ENCODE measurements at places on chromosomes 6 and 20.
A peak's percentile ranks its signal among the peaks of the same experiment; 100 is the strongest.

DNA sequence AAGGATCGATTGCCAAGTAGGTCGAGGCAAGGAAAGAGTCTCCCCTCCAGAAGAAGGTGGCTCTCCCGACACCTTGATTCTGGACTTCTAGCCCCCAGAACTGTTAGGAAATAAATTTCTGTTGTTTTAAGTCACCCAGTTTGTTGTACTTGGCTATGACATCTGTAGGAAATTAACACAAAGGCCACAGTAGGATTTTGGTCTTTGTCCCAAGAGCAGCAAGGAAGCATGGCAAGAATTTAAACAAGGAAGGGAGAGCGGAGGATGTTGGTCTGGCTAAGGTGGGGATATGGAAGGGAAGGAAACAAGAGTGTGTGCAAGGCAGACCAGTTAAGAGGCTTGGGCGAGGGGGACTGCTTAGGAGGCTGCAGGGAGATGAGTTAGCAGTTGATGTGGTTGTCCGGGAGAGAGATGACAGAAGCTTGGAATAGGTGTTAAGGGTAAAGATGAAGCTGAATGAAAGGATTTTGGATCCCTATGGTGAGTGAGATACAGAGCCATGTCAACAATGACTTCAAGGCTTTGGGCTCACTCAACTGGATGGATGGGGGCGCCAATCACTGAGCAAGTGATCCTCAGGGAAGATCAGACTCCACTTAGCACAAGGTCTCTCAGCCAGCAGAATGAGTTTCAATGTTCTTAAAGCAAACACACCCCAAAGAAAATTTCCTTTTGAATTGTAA is 140.5 kb upstream of the ZNF217 start:
- DNase-seq, result no peak

DNA sequence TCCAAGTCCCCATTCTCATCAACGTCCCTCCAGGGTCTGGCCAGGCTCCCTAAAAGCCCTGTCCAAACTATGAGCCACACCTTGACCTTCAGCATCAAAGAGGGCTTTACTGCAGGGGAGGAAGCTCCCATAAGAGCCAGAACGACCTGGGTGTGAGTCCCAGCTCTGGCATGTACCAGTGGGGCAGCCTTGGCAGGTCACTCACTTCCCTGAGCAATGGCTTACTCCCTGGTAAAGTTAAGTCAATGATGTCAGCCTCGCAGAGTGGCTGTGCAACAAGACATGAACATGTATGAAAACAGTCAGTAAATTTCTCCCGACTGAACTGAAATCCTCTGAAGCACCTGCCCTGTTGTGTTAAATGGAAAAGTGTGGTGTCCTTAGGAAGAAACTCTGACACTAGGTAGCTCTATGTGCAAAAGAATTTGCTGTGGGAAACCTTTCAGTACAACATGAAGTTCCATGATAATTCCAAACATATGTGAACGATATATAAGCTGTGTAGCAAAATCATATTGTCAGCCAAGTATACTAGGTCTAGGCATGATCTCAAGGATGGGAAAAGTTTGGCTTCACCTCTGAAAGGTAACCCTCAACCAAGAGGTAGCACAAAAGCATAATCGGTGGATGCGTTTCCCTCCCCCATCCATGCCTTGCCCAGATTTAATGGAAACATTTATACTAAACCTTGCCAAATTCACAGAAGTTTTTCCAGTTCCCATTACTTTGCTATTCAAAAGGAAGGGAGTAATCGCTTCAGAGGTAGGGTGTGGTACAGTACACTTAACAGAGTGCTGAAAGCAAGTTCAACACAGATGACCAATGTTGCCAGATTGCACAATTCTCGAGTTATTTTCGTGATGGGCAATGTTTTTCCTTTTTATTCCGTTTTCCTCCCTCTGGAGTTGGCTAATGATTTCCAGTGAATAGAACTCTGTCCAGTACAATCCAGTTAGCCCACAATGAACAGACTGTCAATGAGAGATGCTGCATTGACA is 49.0 kb upstream of the RANBP9 start:
- no peak for DNase-seq

DNA sequence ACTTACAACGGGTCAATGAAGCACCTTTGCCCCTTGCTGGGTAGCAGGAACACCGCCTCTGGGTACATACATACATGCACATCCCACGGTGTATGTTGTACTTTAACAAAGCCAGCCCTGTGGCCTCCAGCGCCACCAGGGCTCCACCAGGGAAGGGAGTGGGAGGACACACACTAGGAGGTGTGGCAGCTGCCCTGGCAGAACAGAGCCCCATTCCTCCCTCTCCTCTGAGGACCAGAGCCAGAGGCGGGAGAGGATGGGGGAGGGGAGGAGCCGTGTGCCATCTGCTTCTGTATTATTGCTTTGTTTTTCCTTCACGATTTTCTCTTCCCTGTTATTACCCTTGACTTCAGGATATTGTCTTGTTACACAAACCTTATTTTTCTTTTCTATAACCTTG is 105.8 kb upstream of the TRAF3IP2 start:
- no peak for DNase-seq

DNA sequence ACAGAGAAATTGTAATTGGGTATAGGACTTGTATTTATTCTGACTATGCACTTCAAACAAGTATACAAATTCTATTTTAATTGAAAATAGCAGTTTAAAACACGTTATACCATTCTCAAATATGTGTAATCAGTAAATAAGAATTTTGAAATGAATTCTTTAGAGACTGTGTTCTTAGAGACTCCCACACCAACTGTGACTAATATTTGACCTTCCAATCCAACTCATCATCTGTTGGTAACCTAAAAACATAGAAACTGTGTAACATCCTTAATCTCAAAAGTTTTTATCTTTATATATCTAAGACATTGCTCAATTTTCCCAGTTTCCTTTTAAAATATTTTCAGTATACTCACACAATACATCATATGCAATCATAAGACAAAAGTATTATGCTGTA is 83.9 kb downstream of the KHDRBS2 start:
- DNase-seq, result no peak

DNA sequence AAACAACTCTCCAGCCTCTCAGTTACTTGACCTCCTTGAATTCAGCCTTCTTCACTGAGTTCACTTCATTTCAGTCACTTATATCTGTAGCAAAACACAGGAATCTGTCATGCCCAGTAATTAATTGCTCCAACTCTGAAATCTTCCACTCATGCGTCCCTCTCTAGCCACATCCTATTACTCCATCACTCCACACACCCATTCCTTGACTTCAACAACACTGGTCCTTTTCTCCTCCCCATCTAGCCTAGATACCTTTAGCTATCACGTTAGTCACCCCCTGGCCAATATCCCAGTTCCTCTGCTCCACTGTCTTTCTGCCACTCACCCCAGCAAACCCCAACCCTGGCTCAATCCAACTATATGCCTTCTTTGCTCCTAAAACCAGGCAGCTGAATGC is 7.7 kb downstream of the ZHX3 start:
- DNase-seq, result no peak

DNA sequence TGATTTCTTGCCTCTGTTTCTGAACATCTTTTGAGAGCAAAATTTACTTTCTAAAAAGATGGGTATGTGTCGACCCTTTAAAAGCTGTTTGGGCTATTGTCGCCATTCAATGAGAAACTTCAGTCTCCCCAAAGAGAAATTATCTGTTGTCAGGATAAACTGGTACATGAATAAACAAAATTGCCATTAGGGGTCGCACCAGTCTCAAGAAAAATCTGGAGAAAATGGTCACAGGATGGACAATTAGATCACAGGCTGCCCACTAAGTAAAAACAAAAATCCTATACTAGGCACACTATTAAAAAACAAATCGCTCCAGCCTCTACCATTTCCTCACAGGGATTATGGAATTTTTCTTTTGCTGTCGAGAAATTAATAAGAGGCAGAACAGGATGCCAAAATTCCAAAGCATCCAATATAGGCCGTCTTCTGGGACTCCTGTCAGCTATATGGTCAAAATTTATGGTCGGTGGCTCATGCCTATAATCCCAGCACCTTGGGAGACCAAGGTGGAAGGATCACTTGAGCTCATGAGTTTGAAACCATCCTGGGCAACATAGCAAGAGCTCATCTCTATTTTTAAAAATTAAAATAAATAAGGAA is 5.5 kb upstream of the HLA-E start:
- no peak for DNase-seq

DNA sequence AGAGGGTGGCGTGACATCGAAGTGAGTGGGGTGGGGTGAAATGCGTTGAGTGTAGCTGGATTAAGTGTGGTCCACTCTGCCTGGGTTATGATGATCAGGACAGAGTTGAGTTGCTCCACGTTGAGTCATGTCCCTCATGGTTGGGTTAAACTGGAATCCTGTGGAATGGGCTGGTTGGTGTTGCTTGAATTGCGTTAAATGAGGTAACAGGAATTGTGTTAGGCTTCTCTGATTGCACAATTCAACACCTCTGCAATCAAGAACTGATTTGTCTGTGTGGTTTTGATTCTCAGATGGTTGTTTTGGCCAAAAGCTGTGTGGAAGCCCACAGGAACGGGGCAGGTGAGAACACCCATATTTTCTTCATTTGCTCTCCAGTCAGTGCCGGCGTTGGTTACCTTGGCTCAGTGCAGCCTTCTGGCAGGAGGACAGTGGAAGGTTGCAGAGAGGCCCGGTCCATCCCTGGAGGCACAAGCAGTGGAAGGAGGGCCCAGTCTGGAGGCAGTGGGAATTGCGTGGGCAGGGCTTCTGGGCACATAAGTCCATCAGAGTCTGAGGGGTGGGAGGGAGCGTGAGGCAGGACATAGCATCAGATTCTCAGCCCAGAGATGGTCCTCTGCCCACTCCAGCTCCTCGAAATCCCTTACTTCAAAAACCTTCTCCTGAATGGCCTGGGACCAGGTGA is 11.6 kb downstream of the NOTCH4 start:
- DNase-seq, result no peak

DNA sequence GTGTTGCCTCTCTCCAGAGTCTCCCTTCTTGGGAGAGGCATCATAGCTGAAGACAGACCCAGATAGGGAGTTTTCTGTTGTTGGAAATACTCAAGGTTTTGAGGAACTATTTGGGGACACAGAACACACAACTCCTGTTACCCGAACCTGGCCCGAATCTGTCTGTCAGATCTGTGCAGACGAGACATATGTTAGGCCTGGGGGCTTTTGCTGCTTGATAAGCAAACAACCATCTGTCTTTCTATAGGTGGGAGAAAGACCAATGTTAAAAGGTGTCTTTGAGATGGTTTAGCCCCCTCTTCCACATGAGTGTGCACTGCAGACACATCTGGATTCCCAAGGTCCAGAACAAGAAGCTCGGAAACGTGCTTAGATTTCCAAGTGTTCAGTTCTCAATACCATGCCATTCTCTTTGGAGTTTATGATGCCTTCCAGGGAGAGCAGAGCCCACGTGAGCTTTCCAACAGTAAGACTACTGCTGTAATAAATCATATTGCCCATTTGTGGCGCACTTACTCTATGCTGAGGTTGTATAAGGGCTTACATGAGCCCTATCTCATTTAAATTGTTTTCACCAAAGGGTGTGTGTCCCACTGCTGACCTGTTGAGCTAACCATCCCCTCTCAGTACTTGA is 3.8 kb upstream of the STX16 start:
- no peak for DNase-seq

GRCh38 chr6:91221072-91221720 is 634.3 kb upstream of the MAP3K7 start:
- DNase-seq, result no peak

DNA sequence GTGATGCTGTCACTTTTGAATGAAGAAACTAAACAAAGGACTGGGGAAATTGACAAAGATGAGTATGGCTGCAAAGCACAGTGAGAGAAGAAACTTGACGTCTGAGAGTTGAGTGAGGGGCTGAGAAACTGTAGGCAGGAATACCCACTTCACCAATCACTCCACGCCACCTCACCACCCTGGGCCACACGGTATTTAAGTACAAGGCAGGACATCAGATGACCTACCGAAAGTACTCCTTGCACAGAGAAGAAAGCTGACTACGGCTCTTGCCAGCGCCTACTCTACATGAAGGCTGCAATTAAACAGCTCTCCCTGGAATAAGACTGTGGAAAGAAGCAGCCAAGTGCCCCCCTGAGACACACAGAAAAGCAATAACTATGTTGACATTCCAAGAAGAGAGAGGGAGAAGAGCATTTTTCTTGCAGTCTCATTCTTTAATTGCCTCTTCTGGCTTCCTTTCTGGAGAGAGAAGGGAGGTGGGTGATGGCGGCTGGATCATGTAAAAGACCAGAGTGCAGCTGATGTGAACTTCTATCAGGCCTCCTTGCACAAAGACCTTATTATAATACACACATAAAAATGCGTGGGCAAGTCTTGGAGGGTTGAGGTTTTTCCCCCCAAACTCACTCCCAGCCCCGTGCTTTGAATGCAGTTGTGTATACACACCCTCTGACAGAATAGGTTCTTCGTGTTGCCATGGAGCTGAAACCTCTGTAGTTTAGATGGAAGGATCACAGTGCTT is 44.6 kb downstream of the HIVEP2 start:
- no peak for DNase-seq

GRCh38 chr6:170277893-170278742 is 12.8 kb downstream of the DLL1 start:
- DNase-seq, result no peak

- peak; percentile 79 for DNase-seq
Observed at GRCh38 chr6:149941583-149942460, at the start of gene ULBP2. Gene ULBP2 (plus strand): TSS chr6:149942014. CDS start chr6:149942073, 59 bp downstream.

DNA sequence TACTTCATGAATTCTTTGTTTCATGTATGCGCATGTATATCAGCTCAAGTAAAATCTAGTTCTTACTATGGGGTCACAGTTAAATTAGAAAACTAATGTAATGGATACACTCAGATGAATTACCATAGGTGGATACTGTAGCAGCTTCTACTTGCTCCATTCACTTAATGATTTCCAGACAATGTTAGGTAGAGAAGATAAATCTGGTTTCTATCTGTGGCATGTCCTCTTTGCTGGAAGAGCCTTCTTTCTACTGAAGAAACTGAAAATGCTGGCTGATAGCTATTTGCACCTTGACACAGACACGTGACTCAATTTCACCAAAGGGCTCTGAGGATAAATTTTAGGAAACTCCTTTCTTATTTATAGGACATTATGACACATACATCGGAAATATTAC is 49.5 kb downstream of the BCAS1 start:
- no peak for DNase-seq

DNA sequence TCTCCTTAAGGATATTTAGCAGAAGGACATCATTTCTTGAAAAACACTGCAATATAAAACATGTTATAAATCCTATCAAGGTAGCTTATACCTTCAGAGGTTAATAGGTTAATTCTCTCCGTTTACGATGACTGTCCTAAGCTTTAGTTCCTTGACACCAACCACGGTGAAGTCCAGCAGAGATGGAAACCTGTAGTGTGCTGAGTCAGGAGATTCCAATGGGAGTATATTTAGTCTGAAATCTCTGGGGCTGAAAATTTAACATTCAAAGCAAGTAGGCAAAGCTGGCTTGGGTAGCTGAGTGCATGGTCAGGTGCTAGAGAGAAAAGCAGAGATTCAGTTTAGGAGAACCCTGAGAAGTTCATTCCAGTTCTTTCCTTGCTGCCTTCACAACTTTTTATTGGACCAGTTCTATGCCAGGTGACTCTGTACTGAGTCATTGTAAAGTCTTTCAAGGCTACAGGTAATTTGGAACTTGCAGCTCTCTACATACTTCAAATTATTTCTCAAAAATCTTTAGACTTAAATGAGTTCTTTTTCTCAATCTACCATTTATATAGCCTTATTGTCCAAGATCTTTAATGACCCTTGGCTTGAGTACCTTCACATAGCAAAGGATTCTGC is 1009.4 kb upstream of the FLRT3 start:
- DNase-seq, result no peak

- DNase-seq, result no peak
Observed at GRCh38 chr6:5630636-5631035, 369.3 kb downstream of the FARS2 start.
